Hematopoietic multipotent progenitor cell treated with erythropoietin and hydrocortisone succinate and interleukin-3 and kit ligand, for 4 days (in vitro differentiated cells): ENCODE measurements at places on chromosomes 2 and 18.

GRCh38 chr2:239246723-239247122 is 154.1 kb downstream of the HDAC4 start:
- DNase-seq: no peak

DNA sequence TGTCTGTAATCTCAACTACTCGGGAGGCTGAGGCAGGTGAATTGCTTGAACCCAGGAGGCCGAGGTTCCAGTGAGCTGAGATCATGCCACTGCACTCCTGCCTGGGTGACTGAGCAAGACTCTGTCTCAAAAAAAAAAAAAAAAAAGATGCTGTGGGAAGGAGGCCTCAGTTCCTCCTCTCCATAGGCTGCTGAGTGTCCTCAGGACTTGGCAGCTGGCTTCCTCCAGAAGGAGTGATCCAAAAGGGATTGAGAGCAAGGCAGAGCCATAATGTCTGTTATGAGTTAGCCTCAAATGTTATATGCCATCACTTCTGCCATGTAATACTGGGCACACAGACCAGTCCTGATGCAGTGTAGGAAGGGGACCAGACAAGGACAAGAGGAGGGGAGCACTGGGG is 6.6 kb upstream of the NPC1 start:
- no peak for DNase-seq

GRCh38 chr2:74991977-74992376 is 33.5 kb downstream of the POLE4 start:
- no peak for DNase-seq

DNA sequence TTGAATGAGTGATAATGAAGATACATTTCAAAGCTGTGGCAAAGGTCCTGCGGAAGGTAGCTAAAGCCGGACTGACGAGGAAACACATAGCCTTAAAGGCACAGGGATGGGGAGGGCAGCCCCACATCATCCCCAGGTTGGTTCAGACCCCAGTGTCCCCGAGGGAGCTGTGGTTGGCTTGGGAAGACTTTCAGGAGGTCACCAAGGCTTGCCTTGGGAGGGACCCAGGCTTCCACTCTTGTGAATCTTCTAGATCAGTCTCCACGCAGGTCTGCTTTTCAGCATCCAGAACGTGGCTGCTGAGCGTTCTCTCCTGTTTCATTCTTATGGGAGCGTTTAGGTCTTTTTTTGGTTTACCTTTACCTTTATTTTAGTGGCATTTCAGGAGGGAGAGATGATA is 16.8 kb downstream of the KIF1A start:
- DNase-seq: no peak

- DNase-seq: no peak
Measured at GRCh38 chr18:11251891-11252270, 102.5 kb upstream of the PIEZO2 start.

DNA sequence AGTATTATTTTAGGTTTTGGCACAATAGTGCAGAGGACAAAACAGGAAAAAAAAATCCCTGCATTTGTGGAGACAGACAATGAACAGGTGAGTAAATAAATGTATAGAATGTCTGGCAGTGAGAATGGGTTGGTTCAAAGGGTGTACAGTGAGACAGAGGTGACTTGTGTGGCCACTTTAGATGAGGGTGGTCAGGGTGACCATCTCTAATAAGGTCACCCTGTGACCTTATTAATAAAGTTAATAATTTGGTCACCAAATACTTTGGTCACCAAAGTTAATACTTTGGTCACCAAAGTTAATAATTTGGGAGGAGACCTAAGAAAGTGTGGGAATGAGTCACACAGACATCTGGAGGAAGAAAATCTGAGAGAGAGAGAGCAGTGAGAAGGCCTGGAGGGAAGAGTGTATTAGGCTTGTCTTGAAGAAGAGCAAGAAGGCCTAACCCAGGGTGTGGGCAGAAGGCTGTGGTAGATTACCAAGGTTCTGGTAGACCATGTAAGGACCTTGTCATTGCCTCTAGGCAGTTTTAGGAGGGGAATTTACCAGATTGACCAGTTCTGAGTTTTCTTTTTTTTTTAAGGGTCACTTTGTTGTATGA is 1368.4 kb upstream of the CELF4 start:
- no peak for DNase-seq

GRCh38 chr2:32011485-32011960 is 715 bp upstream of the MEMO1 start:
- peak; percentile 39 for DNase-seq

DNA sequence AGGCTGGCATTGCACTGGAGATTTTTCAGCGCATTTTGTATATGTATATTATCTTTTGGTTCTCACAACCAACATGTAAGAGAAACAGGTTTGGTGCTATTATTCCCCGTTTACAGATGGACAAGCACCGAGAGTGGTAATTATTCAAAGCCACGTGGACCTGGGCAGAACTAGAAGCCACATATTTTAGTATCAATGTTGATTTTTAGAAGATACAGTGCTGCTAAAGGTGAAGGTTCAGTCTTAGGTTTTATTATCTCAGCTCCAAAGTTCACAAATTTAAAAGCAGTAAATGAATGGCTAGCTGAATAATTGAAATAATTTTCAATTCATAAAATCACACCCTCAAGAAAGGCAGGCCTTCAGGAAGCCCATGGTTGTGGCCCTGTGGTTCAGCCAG is 400.6 kb upstream of the ID2 start:
- DNase-seq: no peak

DNA sequence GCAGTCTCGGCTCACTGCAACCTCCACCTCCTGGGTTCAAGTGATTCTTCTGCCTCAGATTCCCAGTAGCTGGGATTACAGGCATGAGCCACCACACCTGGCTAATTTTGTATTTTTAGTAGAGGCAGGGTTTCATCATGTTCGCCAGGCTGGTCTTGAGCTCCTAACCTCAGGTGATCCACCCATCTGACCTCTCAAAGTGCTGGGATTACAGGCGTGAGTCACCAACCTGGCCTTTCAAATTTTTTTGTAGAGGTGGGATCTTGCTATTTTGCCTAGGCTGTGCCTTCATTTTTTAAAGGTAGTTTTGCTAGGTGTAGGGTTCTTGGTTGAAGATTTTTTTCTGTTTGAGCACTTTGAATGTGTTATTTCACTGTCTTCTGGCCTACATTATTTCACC is 6.2 kb downstream of the HAUS1 start:
- DNase-seq: no peak

DNA sequence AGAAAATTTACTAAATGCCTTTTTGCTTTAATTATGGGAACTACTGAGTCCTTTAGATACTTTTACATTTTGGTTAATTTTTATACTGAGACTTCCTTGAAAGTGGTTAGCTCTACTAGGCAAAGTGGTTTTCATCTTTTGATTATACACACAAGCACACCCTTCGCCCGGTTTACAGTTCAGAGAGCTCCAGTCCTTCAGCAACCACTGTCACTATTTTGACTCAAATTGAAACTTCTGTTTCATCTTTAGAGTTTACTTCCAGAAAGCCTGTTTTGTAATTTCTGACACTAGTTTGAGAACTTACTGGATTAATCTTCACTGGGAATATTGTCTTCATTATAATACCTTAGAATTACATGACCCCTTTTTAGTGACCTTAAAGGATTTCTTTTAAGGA is 140.3 kb upstream of the FOSL2 start:
- no peak for DNase-seq

DNA sequence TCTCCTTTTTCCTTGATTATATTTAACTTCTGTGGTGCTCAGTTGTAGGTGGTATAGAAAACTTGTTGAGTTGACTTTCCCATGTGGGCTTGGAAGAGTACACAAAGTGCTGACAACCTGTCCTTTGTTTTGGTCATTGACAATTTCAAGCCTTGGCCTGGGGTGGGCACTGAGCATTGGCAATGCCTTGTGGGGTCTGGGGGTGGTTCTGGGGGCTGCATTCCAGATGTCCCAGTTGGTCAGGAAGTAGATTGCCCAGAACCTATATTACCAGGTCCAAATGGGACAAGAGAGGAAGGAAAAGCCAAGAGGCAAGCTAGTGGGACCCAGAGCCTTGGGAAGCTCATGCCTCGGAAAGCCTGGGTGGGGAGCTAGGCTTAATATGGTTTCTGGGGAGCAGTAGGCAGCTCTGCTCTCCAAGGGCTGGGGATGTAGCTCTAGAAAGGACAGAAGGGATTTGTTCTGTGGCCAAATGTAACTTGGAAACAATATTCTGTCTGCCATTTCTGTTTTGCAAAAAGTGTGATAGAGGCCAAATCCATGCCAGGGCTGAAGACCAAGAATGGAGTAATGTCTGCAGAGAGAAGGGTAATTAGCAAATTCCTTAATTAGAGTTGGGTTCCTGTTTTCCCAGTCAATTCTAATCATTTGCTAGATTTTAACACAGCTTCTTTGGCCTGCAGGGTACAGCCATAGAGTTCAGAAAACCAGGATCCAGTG is 87.4 kb downstream of the SLC4A3 start:
- no peak for DNase-seq

DNA sequence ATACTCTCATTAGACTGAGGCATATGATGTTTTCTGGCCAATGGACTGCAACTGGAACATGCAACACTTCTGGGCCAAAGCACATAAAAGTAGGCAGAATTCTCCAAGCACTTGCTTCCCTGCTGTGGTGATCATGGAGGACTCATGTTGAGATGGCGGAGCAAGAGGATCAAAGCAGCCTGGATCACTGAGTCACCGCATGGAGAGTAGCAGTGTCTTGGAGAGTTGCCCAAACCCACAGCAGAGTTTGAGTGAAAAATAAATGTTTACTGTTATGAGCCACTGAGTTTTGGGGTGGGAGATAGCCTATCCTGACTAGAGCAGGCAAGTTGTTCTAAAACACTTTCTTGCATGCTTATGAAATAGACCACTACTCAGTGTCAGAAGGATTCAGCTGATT is 359.5 kb downstream of the ZNF521 start:
- no peak for DNase-seq

DNA sequence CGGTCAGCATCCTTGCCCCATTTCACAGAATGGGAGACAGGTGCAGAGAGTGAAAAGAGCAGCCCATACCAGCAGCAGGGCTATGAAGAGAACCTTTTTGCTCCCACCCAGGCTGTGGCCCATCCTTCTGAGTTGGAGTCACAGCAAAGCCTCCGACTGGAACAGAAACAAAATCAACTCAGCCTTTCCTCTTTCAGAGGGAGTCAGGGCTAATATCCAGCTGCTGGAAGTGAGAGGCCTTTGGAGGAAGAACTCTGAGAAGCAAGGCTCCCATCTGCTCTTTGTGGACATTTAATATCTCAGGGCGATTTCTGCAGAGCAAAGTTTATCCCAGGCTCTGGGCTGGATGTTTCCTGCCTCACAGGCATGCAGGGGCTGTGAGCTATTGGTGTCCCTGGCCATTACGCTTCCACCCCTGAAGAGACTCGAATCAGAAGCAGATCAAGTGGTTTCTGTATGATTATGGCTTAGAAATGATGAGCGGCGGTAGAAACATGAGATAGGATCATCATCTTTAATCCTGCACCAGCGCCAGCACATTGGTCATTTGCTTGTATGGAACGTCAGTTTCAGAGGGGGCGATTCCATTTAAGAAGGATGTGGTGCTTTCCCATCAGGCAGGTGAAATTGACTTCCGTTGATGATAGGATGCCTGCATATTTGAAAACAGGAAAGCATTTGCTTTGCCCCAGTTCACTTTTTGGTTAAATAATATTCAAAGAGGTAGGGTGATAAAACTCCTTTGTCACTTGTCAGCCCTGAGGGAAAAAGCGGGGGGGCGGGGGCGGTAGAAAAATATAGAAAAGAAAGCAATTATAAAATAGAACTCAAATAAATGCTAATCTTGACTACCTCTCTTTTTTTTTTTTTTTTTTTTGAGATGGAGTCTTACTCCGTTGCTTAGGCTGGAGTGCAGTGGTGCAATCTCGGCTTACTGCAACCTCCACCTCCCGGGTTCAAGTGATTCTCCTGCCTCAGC is 152.4 kb downstream of the LRRC30 start:
- no peak for DNase-seq

- no peak for DNase-seq
Measured at GRCh38 chr2:228819701-228820100, 451.4 kb downstream of the PID1 start.

- DNase-seq: peak; percentile 20
Measured at GRCh38 chr2:172889768-172890430, 154.3 kb downstream of the RAPGEF4 start.

DNA sequence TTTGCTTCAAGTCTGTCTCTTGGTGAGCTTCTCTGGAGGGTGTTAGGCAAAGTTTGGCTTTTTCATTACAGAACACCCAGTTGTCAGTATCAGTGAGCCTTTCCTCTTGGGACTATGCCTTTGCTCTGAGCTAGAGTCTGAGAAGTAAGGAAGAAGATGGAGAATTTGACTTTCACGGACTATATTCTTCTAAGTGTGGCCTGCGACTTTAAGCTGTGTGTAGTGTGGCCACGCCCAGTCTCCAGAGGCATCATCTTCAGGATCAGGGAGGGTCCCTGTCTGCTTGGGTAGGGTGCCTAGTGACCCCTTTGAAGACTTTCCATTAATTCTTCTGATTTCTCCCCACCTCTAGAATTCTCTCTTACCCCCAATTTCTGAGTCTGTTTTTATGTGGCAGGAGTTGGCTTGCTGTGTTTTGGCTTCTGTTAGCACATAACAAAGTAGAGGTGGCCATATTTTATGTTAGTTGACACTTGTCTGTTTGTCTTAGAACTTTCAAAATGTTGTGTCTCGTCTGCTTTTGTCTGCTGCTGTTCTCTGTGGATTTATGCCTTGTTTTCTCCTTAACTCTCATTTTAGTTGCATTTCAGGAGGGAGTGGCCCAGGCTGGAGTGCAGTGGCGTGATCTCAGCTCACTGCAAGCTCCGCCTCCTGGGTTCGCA is 8.6 kb downstream of the PLEKHB2 start:
- no peak for DNase-seq

DNA sequence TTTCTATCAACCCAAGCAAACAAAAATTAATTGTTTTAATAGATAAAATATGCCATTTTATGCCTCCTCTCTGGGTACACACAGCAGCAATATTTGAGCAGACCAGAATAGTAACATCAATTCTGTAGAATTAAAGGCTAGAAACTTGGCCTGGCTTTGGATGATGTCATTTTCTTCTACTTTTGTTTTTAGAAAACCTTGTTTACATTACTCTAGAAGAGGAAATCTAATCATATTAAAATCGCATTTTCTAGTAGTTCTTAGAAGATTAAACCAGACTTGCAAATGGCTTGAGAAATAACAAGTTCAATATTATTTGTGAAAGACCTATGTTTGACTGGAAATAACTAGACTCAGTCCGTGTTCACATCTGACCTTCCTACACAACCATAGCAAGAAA is 102.3 kb upstream of the RFX8 start:
- DNase-seq: no peak
